GM06990 (cell line): ENCODE measurements at places on chromosomes 6 and 20.

GRCh38 chr6:71309656-71310055, 21.0 kb downstream of the OGFRL1 start:
- no peak for DNase-seq

DNA sequence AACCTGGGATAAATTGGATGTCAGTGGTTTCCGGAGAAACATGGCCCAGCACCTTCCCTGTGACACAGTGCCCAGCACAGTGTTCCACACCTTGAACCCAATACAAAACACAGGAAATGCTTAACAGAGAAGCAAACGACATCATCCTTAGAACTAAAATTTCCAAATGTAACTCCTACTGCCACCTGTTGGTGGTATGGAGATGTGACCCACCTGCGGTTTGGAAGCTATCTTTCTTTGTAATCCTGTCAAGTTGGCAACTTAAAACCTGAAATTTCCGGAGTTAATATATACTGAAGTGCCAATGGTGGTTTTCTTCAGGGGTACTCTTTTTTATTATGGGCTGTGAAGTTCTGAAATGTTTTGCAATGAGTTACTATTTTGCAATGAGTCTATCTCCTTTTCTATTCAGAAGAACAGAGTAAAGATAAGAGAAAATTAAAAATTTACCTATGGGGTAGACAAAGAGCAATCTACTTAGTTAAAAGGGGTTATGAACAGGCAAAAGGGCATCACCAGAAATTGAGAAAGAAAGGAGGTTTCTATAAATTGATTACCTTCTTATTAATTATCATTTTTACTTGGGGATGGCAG, 658.8 kb downstream of the PTPRT start:
- DNase-seq: no peak

DNA sequence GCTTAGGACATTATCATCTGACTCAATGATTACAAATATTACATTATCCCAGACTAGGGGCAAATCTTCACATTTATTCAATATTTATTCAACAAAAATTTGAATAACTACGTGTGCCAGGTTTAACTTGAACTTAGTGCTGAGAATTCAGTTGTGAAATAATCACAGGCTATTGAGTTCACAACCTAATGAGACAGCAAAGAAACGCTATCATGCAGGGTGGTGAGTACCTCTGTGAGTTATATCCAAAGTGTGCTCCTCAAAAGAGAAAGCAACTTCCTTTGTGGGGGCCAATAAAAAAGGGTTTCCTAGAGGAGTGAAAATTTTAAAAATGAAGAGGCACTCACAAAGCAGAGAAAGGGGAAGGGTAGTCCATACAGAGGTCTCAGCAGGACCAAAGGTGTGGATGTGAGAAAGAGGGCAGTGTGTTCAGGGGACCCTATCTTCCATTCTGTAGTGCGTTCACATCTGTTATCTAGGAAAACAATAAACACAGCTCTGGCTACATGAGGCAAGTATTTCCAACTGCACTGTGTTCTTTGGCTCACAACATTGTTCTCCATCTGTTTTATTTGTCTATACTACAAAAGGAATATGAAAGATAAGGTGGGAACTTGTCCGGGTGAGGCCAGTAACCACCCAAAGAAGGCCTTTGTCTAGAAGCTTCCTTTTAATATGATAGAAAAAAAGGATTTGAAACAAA, 155.4 kb upstream of the MARCKS start:
- no peak for DNase-seq

DNA sequence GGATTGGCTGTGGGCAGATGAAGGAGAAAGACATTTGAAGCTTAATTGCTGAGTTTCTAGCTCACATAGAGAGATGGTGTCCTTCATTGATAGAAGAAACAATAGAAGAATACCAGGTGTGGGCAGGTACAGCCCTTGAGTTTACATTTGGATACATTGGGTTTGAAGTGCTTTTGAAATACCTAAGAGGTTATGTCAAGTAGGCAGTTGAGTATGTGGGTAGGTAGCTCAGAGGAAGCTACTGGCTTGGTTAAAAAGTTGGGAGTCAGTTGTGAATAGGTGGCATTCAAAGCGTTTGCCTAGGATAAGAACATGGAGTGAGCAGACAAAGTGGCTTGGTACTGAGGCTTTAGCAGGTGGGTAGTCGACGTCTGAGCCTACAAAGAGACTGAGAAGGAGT, 25.0 kb downstream of the NDUFAF5 start:
- no peak for DNase-seq

- no peak for DNase-seq
Observed at GRCh38 chr6:146593986-146594385, 4.8 kb upstream of the ADGB start.
